ENCODE measurements at places on chromosomes 1 and 21. TPM values are rescaled to one million over a fixed set of nuclear protein-coding genes. Genes with fewer than 3 reads are reported as not detected.

DNA sequence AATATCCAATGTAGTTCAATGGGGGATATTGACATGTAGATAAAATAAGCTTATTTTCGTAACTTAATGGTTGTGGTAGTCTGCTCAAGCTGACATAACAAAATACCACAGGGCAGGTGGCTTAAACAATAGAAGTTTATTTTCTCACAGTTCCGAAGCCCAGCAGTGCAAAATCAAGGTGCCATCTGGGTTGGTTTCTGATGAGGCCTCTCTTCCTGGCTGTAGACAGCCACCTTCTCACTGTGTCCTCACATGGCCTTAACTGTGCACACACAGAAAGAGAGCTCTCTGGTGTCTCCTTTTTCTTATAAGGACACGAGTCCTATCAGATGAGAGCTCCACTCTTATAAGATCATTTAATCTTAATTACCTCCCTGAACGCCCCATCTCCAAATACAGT, 64.8 kb upstream of the IPO9 start:
- peaks cover 16% of the 10 kb centered on the region for H3K4me1 ChIP-seq
- H3K4me3 ChIP-seq: no peak overlapping the region
- H3K27me3 ChIP-seq: no peaks in the 10 kb centered on the region
- H3K27ac ChIP-seq: no peak overlapping the region

CYP4A22 gene
- not detected for total RNA-seq

- H3K4me1 ChIP-seq: peaks cover 47% of the 10 kb centered on the region
- no peak for DNase-seq
- H3K4me3 ChIP-seq: no peak overlapping the region
Observed at GRCh38 chr1:200224315-200224714, 185.5 kb downstream of the ZNF281 start.

C1orf141 gene
- not detected for total RNA-seq

GRCh38 chr1:183443011-183443410, 24.8 kb upstream of the NMNAT2 start:
- H3K36me3 ChIP-seq: no peaks in the 10 kb centered on the region
- H3K4me3 ChIP-seq: no peak overlapping the region
- peaks cover 12% of the 10 kb centered on the region for H3K4me1 ChIP-seq
- H3K27ac ChIP-seq: no peak overlapping the region
- no peaks in the 10 kb centered on the region for H3K27me3 ChIP-seq

DNA sequence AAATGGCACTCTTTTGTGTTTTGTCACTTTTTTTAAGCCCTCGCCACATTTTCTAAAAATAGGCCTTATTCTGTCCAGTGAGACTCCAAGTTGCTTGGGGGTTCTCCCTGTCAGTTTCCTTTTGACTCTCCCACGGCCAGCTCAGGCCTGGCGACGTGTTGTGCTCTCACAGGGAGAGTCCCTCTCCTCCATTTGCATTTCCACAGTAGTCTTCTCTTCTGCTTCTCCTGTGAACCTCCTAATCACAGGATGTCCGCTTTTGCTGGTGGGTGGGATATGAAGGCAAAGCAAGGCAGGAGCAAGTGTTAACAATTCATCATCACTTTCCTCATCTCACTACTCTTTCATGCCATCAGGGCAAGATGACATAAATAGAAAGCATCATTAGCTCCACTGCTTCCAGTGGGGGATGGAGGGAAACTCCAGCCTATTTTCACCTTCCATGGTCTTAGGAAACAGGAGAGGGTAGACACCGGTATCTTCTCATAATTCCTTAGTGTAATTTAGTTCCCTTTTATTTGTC, 99.8 kb downstream of the INTS7 start:
- no peaks in the 10 kb centered on the region for H3K27me3 ChIP-seq
- no peak overlapping the region for H3K27ac ChIP-seq
- H3K4me1 ChIP-seq: peaks cover 4% of the 10 kb centered on the region
- no peak overlapping the region for H3K4me3 ChIP-seq
- no peak for DNase-seq

HJV gene
- total RNA-seq: 0.42 TPM

TDRD5 gene
- total RNA-seq: 1.4 TPM

DNA sequence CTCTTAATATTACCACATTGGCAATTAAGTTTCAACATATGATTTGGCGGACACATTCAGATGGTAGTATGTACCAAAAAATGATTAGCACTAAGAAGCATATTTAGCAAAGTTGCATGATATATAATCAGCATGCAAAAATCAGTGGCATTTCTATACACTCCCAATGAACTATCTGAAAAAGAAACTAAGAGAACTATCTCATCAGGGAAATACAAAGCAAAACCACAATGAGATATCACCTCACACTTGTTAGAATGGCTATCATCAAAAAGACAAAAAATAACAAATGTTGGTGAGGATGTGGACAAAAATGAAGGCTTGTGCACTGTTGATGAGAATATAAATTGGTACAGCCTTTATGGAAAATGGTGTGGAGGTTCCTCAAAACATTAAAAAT, 31.4 kb upstream of the DENND1B start:
- no peak overlapping the region for H3K4me3 ChIP-seq
- H3K36me3 ChIP-seq: no peaks in the 10 kb centered on the region
- H3K27ac ChIP-seq: no peak overlapping the region
- DNase-seq: no peak
- no peaks in the 10 kb centered on the region for H3K27me3 ChIP-seq

LIPI gene
- not detected for total RNA-seq

DNA sequence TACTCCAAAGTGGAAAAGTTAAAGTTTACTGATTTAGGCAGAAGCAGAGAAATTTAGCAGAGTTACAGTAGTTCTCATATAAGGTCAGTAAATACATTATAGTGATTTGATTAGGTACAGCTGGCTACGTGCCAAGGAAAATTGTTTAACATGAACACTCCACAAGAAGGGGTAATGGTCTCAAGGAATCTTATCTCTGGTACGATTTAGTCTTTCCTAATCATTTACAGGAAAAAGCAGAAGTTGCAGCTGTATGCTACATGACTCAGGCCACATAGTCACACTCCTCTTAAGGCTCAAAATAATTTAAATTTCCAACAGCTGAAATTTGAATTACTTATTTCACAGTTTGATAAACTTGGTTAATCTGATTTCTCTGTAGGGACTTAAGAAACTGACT, 36.9 kb upstream of the OR2B11 start:
- no peak overlapping the region for H3K4me3 ChIP-seq
- peaks cover 9% of the 10 kb centered on the region for H3K4me1 ChIP-seq
- H3K27ac ChIP-seq: no peak overlapping the region
- no peaks in the 10 kb centered on the region for H3K27me3 ChIP-seq
- H3K36me3 ChIP-seq: no peaks in the 10 kb centered on the region

DNA sequence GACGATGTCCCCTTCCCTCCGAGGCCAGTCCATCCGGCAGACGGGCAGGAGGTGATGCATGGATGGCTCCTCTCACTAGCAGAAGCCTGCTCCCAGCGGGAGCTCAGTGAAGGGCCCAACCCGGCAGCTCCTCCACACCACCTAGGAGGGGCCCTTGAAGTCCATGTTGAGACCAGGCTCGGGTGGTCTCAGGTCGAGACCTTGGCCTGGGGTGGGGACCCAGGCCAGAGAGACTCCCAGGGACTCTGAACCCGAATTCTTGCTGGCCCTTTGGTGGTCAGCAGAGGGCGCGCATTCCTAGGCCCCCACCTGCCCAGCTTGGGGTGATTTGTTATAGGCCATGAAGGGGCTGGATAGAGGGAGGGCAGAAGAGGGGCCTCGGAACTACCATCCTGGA, 642 bp upstream of the NT5C1A start:
- peaks cover 98% of the 10 kb centered on the region for H3K27me3 ChIP-seq
- H3K36me3 ChIP-seq: no peaks in the 10 kb centered on the region
- H3K27ac ChIP-seq: no peak overlapping the region

HAO2 gene
- total RNA-seq: not detected

TMIGD3 gene
- total RNA-seq: not detected

DNA sequence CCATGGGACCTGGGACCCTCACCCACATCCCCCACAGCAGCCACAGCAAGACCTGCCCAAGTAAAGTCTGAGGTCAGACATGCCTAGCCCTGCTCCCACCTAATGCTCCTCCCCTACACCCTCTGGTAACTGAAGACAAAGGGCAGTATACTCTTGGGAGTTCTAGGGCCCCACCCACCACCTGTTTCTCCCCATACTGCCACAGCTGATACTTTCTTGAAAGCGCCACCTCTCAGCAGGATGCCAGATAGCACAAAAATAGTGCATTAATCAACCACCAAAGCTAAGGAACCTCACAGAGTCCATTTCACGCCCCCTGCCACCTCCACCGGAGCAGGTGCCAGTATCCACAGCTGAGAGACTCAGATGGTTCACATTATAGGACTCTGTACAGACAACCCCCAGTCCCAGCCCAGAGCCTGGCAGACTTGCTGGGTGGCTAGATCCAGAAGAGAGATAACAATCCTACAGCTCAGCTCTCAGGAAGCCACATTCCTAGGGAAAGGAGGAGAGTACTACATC, 238.1 kb downstream of the LRRC40 start:
- no peaks in the 10 kb centered on the region for H3K4me1 ChIP-seq
- H3K36me3 ChIP-seq: no peaks in the 10 kb centered on the region
- H3K27me3 ChIP-seq: no peaks in the 10 kb centered on the region
- DNase-seq: no peak

- H3K4me1 ChIP-seq: no peaks in the 10 kb centered on the region
- H3K27me3 ChIP-seq: no peaks in the 10 kb centered on the region
- DNase-seq: no peak
- H3K27ac ChIP-seq: no peak overlapping the region
- H3K36me3 ChIP-seq: no peaks in the 10 kb centered on the region
- no peak overlapping the region for H3K4me3 ChIP-seq
Observed at GRCh38 chr21:22900490-22900889, 1902.3 kb downstream of the NCAM2 start.

GJA9 gene
- not detected for total RNA-seq

- H3K36me3 ChIP-seq: 0 out of 2 replicates have a peak, but pooled peaks cover 6% of the 10 kb centered on the region
- H3K27me3 ChIP-seq: no peaks in the 10 kb centered on the region
- H3K27ac ChIP-seq: no peak overlapping the region
- no peak overlapping the region for H3K4me3 ChIP-seq
- H3K4me1 ChIP-seq: peaks cover 5% of the 10 kb centered on the region
Observed at GRCh38 chr1:232978091-232978634, 27.8 kb downstream of the NTPCR start.

CATSPERE gene
- total RNA-seq: not detected

ROR1 gene
- 94.3 TPM for total RNA-seq

DNA sequence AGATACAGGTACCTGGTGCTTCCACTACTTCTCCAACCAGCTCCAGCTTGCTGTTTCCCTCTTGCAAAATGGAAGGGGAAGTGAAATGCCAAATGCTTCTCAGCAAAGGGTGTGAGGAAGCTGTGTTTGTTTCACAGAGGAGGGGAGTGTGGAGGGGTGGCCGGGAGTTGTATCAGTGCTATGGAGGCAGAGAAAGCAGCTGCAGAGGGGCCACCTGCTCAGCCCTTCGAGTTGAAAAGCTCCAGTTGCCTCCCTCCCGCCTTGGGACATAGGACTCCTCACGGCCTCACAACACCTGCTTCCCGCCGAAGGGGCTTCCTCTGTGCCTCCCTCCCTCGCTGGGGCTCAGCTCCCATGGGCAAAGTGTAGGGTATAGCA, 12.1 kb upstream of the LINGO4 start:
- H3K4me3 ChIP-seq: no peak overlapping the region
- no peaks in the 10 kb centered on the region for H3K36me3 ChIP-seq
- H3K27ac ChIP-seq: no peak overlapping the region
- H3K27me3 ChIP-seq: no peaks in the 10 kb centered on the region
- H3K4me1 ChIP-seq: no peaks in the 10 kb centered on the region
- no peak for DNase-seq

GRCh38 chr1:22453181-22453580, 1.5 kb downstream of the ZBTB40 start:
- peak overlapping the region; percentile 87 for H3K4me3 ChIP-seq
- DNase-seq: no peak
- peaks cover 17% of the 10 kb centered on the region for H3K4me1 ChIP-seq
- no peaks in the 10 kb centered on the region for H3K36me3 ChIP-seq
- no peaks in the 10 kb centered on the region for H3K27me3 ChIP-seq

BACE2 gene
- total RNA-seq: 6.8 TPM

GRCh38 chr1:114224196-114224907, 70.7 kb upstream of the SYT6 start:
- DNase-seq: no peak
- peaks cover 6% of the 10 kb centered on the region for H3K4me1 ChIP-seq
- H3K27me3 ChIP-seq: no peaks in the 10 kb centered on the region
- no peak overlapping the region for H3K27ac ChIP-seq
- no peak overlapping the region for H3K4me3 ChIP-seq
- H3K36me3 ChIP-seq: no peaks in the 10 kb centered on the region

DNA sequence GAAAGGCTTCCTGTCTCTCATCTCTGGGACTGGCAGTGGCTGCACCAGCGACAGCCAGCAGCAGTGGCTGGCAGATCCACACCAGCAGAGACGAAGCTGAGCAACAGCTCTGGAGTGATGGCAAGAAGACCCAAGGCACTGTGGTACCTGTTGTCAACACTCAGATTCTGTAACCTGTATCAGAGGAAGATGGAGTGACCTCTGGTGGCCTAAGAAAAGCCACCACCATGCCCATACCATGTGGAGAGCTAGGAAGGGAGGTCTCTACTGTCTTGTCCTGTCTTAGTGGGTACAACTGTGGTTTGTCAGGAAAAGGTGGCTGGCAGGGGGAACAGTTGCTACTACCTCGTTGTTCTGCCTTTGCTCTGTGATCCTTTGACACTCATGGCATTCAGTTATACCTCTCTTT, 22.5 kb upstream of the RHBDL2 start:
- no peaks in the 10 kb centered on the region for H3K36me3 ChIP-seq
- H3K4me3 ChIP-seq: no peak overlapping the region
- peak; percentile 53 for DNase-seq
- H3K27me3 ChIP-seq: no peaks in the 10 kb centered on the region
- no peaks in the 10 kb centered on the region for H3K4me1 ChIP-seq

- DNase-seq: no peak
- no peaks in the 10 kb centered on the region for H3K27me3 ChIP-seq
- H3K4me3 ChIP-seq: no peak overlapping the region
Observed at GRCh38 chr21:42251654-42252324, 32.8 kb downstream of the ABCG1 start.

Measured in GM23338 (cell line).